ENCODE measurements at places on chromosomes 6 and 20. TPM values are rescaled to one million over a fixed set of nuclear protein-coding genes. Genes with fewer than 3 reads are reported as not detected.

The FRK gene
- 27.1 TPM for total RNA-seq

- no peak for DNase-seq
These were observed 25.3 kb downstream of the EDN1 start for GRCh38 chr6:12315292-12316081.

DNA sequence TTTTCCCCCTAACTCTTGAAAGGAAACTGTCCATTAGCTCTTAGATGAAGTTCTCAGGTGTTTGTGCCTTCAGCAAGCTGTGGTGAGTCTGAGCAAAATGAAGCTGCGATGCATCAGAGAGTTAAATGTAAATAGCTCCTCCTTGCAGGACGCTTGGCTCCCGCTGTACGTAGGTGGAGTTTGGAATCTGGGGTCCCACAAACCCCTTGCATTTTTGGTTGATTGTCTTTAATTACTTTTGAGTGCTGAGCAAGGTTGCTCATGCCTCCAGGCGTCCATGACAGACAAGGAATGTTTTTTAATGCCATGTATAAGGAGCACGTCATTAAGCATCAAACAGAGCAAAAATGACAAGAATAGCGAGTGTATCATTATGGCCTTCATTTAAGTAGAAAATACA is 300.5 kb downstream of the TFAP2C start:
- no peak for DNase-seq

- no peak for DNase-seq
These were observed 159.5 kb downstream of the SOD2 start for GRCh38 chr6:159533568-159533967.

GRCh38 chr20:63357921-63358905 is 2.9 kb downstream of the CHRNA4 start:
- no peak for DNase-seq

GRCh38 chr20:3847429-3847940 is 851 bp downstream of the MAVS start:
- DNase-seq = no peak

- DNase-seq = no peak
These were observed 4.1 kb downstream of the LEMD2 start for GRCh38 chr6:33784787-33785186.

All from colonic mucosa (tissue), 4 donors.